Stimulated activated CD4-positive, alpha-beta T cell treated with anti-CD3 and anti-CD28 coated beads, Interleukin-4, amount 100 ng/mL, for 24 hours (primary cell): ENCODE measurements at places on chromosomes 1 and 21.

- DNase-seq = no peak
These were observed 30.9 kb downstream of the KDM1A start for GRCh38 chr1:23050201-23050600.

GRCh38 chr1:185539277-185539943 lies 194.8 kb upstream of the HMCN1 start:
- DNase-seq = no peak

DNA sequence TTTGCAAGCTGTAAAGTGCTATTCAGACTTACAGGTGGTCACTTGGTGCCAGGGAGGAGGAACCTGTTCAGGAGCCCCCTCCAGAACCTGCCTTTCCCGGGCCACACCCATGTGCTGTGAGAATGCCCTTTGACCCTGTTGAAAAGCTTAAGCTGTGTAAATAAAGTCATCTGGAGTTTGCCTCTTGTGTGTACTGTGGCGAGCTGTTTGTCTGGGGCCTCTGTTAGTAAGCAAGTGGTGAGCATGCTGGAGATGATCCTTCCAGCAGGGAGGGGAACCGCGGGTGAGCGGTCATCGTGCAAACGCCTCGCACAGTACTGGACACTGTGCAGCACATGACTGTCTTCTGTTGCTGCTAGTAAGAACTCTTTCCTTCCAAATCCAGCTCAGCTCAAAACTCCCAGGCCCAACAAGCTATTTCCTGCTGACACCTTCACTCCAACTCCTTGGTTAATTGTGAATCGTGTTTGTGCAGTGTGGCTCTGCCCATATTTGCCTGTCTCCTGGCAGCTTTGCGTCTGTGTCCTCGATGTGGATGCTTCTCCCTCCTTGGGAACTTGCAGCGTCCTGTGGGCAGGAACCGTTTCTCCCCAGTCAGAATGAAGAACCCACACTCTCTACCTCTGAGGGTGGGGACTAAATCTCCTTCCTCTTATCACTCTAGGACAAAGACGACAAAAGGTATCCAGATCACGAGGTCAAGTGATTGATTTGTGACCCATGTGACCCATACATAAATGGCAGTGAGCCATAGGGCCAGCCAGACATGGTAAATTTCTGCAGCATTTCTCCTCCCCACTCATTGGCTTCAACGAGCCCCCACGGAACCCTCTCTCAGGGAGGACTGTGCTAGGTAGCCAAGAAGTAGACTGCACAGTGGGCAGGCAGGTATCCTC lies 13.9 kb upstream of the BTG2 start:
- DNase-seq = no peak

- DNase-seq = no peak
These were observed 75.2 kb upstream of the NGF start for GRCh38 chr1:115413208-115413607.

GRCh38 chr1:4071653-4072052 lies 171.6 kb upstream of the C1orf174 start:
- DNase-seq = no peak

DNA sequence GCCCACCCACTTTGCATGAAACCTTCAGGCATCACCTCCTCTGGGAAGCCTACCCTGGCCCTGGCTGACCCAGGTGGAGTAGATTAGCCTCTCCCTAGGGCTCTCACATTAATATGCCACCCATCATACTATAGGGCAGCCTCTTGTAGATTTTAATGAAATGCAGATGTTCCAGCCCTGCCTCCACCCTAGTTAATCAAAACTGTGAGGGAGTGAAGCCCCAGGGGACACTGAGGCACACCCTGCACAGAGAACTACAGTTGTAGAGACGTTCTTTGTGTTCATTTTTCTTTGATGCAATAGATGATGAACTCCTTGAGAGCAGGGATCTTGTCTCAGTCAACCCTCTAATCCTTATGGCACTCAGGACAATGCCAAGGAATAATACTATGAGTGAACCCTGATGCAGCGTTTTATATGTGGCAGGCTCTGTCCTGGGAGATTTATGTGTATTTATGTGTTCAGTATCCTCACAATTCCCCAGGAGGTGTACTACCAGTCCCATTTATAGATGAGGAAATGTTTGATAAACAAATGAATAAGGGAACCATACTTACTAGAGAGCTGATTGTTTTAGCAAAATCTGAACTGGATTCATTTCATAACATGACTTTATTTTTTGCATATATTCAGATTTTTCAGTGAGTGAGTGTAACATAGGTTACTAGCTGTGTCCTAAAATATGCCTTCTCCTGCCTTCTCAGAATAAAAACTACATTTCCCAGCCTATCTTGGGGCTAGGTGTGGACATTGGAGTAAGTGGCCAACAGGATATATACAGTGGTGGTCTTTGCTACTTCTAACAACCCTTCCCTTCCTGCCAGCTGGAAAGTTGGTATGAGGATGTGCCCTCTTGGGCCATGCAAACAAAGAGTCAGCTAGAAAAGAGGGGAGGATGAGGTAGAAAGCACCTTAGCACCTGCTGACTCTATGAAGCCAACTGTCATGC lies 23.5 kb upstream of the PRELP start:
- DNase-seq = no peak
